ENCODE measurements at places on chromosomes 1 and 21.
A peak's percentile ranks its signal among the peaks of the same experiment; 100 is the strongest.

DNA sequence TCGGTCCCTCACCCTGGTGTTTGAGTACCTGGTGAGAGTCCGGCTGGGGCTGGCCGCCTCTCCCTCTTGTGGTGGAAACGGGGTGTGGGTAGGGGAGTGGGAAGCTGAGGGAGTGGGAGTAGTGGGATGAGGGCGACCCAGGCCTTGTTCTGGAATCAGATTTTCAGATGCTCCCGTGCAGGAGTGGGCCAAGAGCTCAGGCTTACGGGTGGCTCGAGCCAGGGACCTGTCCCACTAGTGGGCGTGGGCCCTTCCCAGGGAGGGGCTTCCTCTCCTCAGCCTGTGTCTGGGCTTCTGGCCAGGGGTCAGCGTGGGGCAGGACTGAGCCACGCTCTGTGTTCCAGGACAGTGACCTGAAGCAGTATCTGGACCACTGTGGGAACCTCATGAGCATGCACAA is 22.0 kb downstream of the CDK18 start:
- no peak for DNase-seq

GRCh38 chr1:78839704-78840277 is 166.7 kb downstream of the ADGRL4 start:
- peak; percentile 44 for DNase-seq

DNA sequence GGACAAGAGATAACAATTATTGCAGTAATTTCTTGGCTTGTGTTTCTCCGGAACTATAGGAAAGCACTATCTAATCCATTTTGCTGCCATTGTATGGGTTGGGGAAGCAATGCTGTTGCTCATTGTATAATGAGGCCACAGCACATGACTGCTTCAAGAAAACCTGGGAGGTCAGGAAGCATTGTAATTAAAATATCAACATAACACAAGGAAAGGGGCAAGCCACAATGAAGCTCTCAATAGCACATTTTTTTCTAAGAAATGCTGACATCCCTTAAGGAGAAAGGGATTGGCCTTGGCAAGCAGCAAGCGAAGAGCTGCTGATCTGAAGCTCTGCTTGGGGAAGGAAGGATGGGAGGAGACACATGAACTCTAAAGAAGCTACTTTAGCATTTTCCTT is 44.0 kb downstream of the PLPP3 start:
- DNase-seq: no peak

GRCh38 chr1:116164604-116165368 is 53.6 kb downstream of the MAB21L3 start:
- no peak for DNase-seq

GRCh38 chr21:42226626-42227025 is 7.7 kb downstream of the ABCG1 start:
- DNase-seq: no peak

GRCh38 chr1:35769188-35769758 is 505 bp downstream of the CLSPN start:
- peak; percentile 87 for DNase-seq

All from CD4-positive, alpha-beta T cell treated with Interferon alpha-2 for 1 hour (primary cell).